ENCODE measurements at places on chromosomes 2 and 18.

GRCh38 chr2:144668493-144669110 is 148.7 kb upstream of the ZEB2 start:
- no peak for DNase-seq

DNA sequence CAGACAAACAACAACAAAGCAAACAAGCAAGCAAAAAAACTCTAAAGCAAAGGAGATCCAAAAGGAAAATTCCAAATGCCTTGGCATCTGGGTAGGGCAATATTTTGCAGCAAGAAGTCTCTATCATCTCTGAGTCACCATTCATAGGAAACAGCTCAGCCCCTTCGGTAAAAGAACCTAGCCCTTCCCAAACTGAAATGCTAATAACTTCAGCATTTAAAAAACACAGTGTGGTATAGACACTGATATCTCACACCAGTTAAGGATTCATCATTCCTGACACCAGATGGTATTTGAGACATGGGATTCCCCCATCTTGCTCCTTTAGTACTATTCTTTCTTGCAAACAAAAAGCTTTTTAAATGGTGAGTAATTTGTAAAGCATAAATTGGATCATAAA is 491.8 kb downstream of the TXNL1 start:
- DNase-seq, result peak; percentile 20

DNA sequence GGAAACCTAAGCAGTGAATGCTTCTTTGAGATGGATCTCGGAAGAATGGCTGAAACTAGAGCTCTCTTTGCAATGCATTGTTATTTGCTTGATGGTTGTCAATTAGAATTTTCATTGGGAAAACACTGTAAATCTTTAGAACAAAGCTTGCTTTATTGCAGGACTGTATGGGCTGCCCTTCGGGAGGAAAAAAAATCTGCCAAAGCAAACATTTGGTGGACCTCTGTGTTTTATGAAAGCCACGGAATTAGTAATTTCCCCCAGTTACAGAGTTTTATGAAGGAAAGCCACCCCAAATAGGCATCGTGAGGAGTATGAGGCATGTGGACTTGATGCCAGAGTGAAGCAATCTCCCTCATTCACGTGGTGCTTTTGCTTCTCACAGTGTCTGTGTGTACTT is 33.5 kb downstream of the RHBDD1 start:
- peak; percentile 60 for DNase-seq

- no peak for DNase-seq
These were observed 403.6 kb upstream of the RAB6C start for GRCh38 chr2:129575880-129576279.

- peak; percentile 40 for DNase-seq
These were observed 18.1 kb downstream of the LCLAT1 start for GRCh38 chr2:30465171-30465545.

- DNase-seq, result peak; percentile 23
These were observed 6.5 kb downstream of the TTR start for GRCh38 chr18:31598021-31598805.

GRCh38 chr2:226378753-226379705 is 420.6 kb downstream of the IRS1 start:
- no peak for DNase-seq

GRCh38 chr2:67260343-67261277 is 136.5 kb upstream of the ETAA1 start:
- DNase-seq, result peak; percentile 99

DNA sequence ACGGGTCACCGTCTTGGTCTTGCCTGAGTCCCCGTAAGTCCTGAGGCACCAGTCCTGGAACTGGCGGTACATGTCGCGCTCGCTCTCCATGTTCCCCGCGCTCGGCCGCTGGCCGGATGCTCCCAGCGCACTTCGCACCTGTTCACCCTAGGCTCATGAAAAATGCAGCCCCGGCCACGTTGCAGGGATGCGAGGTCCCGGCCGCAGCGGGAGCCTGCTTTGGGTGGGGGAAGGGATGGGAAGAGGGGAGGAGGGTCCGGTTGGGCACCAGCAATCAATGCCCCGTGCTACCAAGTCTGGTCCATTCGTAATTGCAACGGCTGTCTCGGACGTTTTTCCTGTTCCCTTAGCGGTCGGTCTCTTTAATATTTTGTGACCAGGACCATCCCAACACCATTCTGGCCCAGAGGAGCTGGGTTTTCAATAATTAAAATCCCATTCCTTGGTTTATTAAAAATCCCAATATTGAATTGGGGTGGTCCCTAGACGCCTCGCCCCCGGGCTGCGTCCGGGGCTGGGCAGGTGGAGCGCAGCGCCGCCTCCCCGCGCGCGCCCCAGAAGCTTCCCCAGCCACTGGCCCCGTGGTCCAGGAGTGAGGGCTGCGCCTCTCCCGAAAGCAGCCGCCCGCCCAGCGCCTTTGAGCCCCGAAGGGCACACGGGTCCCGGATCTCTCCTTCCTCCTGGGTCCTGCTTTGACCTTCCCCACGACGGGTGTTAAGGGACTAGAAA is 1.4 kb downstream of the NOL4 start:
- no peak for DNase-seq

- DNase-seq, result no peak
These were observed 150.2 kb downstream of the KCNH7 start for GRCh38 chr2:162688403-162688802.

GRCh38 chr2:28590496-28591301 is 94.8 kb downstream of the PLB1 start:
- no peak for DNase-seq

GRCh38 chr2:73564986-73565385 is 77.2 kb downstream of the NAT8 start:
- no peak for DNase-seq

DNA sequence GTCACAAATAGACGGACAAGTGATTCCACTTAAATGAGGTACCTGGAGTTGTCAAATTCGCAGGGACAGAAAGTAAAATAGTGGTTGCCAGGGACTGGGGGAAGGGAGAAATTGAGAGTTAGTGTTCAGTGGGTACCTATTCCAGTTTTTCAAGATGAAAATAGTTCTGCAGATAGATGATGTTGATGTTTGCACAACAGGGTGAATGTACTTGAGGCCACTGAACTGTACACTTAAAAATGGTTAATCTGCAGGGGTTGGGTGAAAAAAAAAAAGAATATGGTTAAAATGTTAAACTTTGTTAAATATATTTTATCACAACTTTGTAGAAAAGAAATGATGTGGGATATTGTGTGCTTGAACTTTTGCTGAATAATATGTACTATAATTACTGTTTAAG is 102.3 kb downstream of the NCK2 start:
- no peak for DNase-seq

- no peak for DNase-seq
These were observed 37.6 kb upstream of the CLASP1 start for GRCh38 chr2:121686902-121687301.

DNA sequence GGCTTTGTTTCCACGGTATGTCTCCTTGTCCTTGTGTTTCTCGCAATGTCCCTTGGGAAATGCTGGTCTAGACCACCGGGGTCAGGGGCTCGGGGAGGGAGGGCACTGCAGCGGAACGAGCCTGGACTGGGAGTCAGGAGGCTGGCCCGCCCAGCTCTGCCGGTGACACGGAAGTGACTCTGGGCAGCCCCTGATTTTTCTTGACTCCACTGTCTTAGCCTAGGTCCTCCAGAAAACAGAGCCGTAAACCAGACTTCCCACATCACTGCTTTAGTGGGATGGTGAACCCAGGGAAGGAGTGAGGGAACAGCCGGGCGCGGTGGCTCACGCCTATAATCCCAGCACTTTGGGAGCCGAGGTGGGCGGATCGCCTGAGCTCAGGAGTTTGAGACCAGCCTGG is 144.2 kb downstream of the ASB1 start:
- DNase-seq, result no peak

DNA sequence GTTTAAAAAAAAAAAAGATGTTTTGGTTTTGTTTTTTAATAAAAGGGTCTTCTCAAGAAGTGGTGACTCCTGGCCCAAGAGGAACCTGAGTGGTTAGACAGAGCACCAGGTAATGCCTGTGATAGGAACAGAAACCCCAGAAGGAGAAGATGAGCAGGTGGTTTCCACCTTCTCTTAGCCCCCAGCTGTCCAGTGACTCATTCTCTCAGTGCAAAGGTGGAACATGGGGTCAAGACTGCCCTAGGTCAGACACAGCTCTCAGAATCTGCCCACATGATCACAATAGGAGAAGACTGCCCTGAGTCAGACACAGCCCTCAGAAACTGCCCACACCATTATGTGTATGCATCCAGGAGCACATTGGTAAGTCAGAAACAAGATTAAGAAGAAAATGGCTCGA is 61.8 kb downstream of the TBC1D8 start:
- DNase-seq, result no peak

- DNase-seq, result no peak
These were observed 37.7 kb upstream of the RTN4 start for GRCh38 chr2:55087936-55088335.

GRCh38 chr2:73981081-73982001 is 3.4 kb upstream of the TET3 start:
- DNase-seq, result no peak

DNA sequence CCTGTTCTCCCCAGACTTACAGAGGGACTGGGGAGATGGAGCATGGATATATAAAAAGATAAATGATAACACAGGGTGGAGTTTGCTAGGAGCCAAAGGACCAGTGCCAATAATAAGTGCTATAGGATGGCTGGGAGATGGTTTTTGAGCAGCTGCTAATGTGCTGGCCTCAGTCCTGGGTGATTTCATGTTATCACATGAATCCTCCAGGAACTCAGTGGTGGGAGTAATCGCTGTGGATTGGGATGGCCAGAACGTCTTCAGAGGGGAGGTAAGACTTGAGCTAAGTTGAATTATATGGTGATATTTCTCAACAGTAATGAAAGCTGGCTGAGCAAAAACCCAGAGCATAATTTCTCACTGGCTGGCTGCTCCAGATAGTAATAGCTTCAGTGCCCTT is 441.4 kb downstream of the SLC4A3 start:
- no peak for DNase-seq

GRCh38 chr2:235008584-235009044 is 56.8 kb downstream of the SH3BP4 start:
- DNase-seq, result no peak

- no peak for DNase-seq
These were observed 130.9 kb downstream of the GLI2 start for GRCh38 chr2:120866483-120867140.

DNA sequence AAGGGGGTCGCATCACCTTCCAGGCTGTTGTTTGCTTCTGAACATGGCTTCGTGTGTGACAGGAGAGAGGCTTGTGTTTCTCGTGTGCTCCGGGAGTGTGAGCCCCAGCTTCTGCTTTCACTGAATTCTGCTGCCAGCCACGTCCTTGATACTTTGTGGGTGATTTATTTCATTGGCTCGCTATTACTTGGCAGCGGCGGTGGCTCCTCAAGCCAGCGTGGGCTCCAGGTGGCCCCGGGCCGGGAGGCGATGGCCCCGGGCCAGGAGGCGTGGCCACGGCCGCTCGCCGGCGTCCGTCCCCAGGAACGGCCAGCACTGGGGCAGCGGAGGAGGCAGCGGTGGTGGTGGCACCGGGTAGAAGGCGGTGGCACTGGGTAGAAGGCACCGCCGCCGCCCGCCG is 63.1 kb downstream of the NAPG start:
- no peak for DNase-seq

- DNase-seq, result no peak
These were observed 25.4 kb downstream of the CENPA start for GRCh38 chr2:26811261-26811660.

- DNase-seq, result no peak
These were observed 83.4 kb upstream of the SNTG2 start for GRCh38 chr2:867296-867695.

DNA sequence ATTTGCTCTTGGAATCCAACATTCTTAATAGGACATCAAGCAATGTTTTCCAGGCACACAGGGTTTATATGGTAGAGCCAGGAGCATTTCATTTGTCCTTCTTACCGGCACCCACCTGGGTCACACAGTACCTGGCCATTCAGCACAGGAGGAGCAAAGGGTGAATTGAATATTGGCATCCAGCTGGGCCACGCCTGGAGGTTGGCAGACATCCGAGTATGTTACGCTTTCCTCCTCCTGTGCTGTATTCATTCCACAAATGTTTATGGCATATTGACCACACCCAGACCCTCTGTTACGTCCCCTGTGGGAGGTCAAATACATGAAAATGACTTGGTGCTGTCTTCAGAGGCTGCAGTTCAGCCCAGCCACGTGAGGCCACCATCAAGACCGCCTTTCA is 206.2 kb downstream of the RTP5 start:
- peak; percentile 56 for DNase-seq

DNA sequence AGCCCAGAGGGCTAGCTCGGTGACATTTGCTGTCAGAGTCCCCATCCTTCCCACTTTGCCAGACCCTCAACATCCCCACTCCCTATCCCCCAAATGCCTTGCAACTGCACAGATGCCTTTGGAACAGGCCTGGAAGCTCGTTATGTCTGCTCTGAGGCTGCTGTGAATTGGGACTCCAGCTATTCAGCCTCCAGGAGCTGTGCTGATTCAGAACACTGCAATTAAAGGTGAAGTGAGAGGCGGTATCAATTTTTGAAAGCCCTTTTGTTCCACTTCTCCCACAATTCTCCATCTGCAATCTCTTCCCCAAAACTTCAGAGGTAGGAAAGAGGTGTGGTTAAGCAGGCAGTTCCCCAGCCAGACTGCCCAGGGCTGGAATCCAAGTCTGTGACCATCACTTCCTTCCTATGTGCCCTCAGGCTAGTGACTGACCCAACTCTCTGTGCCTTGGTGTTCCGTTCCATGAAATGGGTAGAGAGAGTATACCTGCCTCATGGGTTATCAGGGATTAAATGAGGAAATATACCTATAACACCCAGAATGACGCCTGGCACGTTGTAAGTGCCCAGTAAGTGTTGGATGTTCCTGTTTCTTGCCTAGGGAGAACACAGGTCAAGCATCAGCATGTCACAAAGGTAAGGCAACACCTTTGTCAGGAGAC is 17.5 kb downstream of the NOSTRIN start:
- no peak for DNase-seq

GRCh38 chr2:65204461-65205210 is 23.0 kb upstream of the ACTR2 start:
- peak; percentile 60 for DNase-seq

All from AG10803 (cell line).